ENCODE measurements at places on chromosomes 7 and 10. TPM values are rescaled to one million over a fixed set of nuclear protein-coding genes. Genes with fewer than 3 reads are reported as not detected.

DNA sequence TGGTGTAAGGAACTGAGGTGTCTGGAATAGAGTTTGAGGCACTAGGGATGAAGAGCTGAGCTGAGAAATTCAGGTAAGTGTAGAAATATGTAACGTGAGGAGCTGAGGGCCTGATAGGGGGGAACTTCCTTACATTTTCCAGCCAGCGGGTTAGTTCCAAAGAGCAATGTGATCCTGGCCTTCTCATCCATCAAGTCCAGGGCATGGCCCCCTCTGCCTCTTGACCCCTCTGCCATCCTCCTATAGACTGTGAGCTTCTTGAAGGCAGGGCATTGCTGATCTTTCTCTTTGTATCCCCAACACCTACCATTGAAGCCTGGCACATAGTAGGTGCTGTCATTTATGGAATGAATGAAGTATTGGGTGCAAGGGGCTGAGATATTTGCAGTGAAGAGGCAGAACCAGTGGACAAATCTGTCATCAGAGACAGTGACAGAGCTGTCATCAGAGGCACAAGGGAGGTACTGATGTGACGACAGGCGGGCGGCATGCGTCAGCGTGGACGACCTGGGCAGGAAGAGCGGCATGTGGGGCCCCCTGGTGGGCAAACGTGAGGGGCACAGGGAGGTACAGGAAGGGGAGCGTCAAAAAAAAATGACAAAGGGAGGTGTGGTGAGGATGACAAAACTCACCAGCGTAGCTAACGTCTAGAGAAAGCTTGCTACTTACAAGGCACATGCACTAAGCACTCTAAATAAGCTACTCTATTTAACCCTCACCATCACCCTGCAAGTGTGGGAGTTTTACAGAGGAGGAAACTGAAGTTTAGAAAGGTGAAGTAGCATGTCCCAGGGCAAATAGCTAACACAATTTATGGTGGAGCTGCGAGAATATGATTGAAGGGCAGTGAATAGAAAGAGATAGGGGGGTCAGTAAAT, 5.2 kb upstream of the CAMK2G start:
- H3K4me3 ChIP-seq = no peak overlapping the region
- H3K36me3 ChIP-seq = no peaks in the 10 kb centered on the region

- H3K27me3 ChIP-seq = no peaks in the 10 kb centered on the region
- H3K4me3 ChIP-seq = no peak overlapping the region
- DNase-seq = no peak
- H3K27ac ChIP-seq = no peak overlapping the region
Measured at GRCh38 chr7:39299695-39300094, 266.5 kb upstream of the YAE1 start.

ZNF277 gene
- total RNA-seq = 25.8 TPM

- no peaks in the 10 kb centered on the region for H3K4me1 ChIP-seq
- H3K36me3 ChIP-seq = no peaks in the 10 kb centered on the region
- H3K27me3 ChIP-seq = no peaks in the 10 kb centered on the region
- no peak overlapping the region for H3K27ac ChIP-seq
Measured at GRCh38 chr10:72649291-72649690, 23.4 kb upstream of the MICU1 start.

BAIAP2L1 gene
- total RNA-seq = 2.4 TPM

DNA sequence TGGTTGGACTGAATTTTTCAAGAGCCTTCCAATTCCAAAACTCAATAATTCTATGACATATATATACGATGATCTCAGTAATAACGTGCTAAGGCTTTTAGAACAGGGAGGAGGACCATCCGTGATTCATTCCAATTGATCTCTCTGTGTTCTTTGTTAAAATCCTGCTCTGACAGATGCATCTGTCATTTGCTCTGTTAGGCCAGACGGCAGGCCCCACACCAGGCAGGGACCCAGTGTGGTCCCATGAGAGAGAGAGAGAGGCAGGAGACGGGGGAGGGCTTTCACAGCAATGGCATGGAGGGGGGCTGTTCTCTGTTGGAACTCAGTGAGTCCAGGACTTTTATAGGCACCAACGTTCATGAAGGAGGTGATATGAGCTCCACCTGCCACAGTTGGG, 160.0 kb upstream of the INSYN2A start:
- DNase-seq = no peak
- H3K27me3 ChIP-seq = no peaks in the 10 kb centered on the region
- no peaks in the 10 kb centered on the region for H3K4me1 ChIP-seq
- H3K27ac ChIP-seq = no peak overlapping the region

All from tibial nerve (tissue), 4 donors.